ENCODE measurements at places on chromosomes 7 and 10. TPM values are rescaled to one million over a fixed set of nuclear protein-coding genes. Genes with fewer than 3 reads are reported as not detected.

Gene TCAF1
- 268 TPM for total RNA-seq

Gene OR6B1
- not detected for total RNA-seq

Gene TFEC
- not detected for total RNA-seq

DNA sequence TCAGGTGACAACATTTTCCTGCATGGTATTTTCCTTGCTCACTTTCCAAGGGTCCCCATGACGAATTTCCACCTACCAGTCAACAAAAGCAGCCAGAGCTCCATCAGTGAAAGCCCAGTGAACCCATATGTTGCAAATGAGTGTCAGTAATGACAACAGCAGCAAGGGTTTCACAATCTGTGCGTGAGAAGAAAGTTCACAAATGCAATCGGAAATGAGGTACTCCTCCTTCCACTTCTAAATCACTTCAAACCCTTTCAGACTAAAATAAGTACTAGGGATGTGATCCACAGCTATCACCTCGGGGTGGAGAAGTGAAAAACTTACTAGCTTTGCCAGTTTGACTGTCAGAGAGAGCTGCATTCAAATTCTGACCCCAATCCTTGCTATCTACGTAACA lies 55.6 kb upstream of the BET1 start:
- DNase-seq: no peak
- H3K4me1 ChIP-seq: peaks cover 6% of the 10 kb centered on the region
- no peak overlapping the region for H3K27ac ChIP-seq
- H3K4me3 ChIP-seq: no peak overlapping the region

GRCh38 chr10:63375458-63375857 lies 90.3 kb downstream of the JMJD1C start:
- H3K4me3 ChIP-seq: no peak overlapping the region
- H3K27ac ChIP-seq: no peak overlapping the region
- H3K27me3 ChIP-seq: no peaks in the 10 kb centered on the region
- peaks cover 3% of the 10 kb centered on the region for H3K4me1 ChIP-seq
- peaks cover 4% of the 10 kb centered on the region for H3K36me3 ChIP-seq

- H3K4me1 ChIP-seq: peaks cover 29% of the 10 kb centered on the region
- H3K27ac ChIP-seq: peak overlapping the region; percentile 62
- H3K36me3 ChIP-seq: no peaks in the 10 kb centered on the region
- DNase-seq: peak; percentile 79
- peaks cover 10% of the 10 kb centered on the region for H3K27me3 ChIP-seq
Observed at GRCh38 chr10:69901628-69902505, 100.2 kb downstream of the COL13A1 start.

All from glutamatergic neuron (in vitro differentiated cells).